Fibroblast of lung (primary cell): ENCODE measurements at places on chromosomes 7 and 10. TPM values are rescaled to one million over a fixed set of nuclear protein-coding genes. Genes with fewer than 3 reads are reported as not detected.

GRCh38 chr10:72370201-72370722 is 15.5 kb upstream of the DNAJB12 start:
- no peaks in the 10 kb centered on the region for H3K27me3 ChIP-seq
- H3K27ac ChIP-seq = no peak overlapping the region
- no peak for DNase-seq
- H3K4me1 ChIP-seq = no peaks in the 10 kb centered on the region
- H3K36me3 ChIP-seq = peaks cover 2% of the 10 kb centered on the region

DNA sequence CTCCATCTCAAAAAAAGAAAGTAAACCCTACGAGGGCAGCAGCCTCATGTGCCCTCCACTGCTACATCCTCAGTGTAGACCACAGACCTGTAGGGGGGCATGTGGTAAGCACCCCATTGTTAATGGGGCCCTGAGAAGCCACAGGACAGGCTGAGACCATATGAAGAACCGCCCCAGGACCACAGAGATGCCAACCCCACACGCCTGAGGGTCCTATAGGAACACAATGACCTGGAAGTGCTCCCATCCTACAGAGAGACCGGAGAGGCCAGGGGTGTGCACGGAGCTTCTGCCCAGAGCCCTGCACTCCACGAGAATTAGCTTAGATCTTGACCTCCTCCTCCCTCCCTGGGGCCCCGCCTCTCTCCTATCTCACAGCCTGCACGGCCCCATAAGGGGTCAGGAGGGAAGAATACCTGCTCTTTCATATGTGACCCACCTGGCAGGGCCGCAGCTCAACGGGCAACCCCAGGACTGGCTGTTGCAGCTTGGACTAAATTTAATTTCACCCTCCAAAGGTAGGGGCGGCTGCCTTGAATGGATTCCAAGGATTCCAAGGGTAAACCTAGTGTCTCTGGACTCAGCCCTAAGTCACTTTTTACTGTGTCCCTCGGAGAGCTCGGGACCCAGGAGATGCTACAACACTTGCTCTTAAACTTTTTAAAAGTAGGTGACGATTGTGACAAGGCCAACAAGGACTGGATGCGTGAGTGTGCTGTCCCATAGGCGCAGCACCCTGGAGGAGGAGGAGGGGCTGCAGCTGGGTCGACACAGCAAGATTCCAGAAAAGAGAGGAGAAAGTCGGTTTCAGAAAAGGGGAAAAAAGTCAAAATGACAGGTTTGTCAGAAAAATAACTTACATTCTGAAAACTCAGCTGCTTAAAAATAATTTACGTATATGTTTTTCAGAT is 24.2 kb downstream of the PRKAG2 start:
- no peak overlapping the region for H3K4me3 ChIP-seq
- H3K27ac ChIP-seq = no peak overlapping the region
- peaks cover 3% of the 10 kb centered on the region for H3K27me3 ChIP-seq
- DNase-seq = no peak
- H3K36me3 ChIP-seq = no peaks in the 10 kb centered on the region

MTPN gene
- 104 and 158 TPM in 2 replicates for total RNA-seq

BICC1 gene
- 62.7 and 64.7 TPM in 2 replicates for total RNA-seq

DNA sequence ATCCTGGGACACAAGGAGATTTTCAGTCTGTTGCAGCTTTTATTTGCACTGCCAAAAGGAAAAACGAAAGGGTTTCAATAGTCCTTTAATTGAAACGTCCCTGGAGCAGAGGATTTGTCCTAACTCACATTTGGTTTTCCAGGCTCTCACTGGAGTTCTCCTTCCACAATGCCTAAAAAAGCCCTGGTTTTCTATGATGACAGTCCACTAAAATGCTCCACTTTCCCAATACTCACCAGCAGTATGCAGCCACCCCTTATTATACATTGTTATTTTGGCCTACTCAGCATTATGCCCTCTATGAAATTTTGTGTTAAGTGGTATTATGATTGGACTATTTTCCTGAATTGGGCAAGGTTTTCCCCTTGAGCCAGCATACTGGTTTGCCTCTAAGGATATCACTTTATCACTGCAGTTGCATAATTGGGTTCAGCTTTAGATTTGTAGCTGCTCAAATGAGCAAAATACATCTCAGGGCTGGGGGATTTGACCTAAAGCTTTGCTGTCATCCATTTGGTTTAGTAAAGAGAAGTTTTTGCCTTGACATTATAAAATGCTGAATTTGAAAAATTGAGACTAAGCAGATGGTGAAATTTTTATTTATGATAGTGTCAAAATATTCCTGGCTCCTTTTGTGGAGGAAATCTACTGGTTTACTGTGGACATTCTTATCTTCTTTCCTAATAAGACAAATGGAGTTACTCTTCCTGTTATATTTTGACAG is 239.2 kb downstream of the RNLS start:
- no peak overlapping the region for H3K27ac ChIP-seq
- peak; percentile 32 for DNase-seq

SPDYE17 gene
- total RNA-seq = not detected in 2 replicates

DNA sequence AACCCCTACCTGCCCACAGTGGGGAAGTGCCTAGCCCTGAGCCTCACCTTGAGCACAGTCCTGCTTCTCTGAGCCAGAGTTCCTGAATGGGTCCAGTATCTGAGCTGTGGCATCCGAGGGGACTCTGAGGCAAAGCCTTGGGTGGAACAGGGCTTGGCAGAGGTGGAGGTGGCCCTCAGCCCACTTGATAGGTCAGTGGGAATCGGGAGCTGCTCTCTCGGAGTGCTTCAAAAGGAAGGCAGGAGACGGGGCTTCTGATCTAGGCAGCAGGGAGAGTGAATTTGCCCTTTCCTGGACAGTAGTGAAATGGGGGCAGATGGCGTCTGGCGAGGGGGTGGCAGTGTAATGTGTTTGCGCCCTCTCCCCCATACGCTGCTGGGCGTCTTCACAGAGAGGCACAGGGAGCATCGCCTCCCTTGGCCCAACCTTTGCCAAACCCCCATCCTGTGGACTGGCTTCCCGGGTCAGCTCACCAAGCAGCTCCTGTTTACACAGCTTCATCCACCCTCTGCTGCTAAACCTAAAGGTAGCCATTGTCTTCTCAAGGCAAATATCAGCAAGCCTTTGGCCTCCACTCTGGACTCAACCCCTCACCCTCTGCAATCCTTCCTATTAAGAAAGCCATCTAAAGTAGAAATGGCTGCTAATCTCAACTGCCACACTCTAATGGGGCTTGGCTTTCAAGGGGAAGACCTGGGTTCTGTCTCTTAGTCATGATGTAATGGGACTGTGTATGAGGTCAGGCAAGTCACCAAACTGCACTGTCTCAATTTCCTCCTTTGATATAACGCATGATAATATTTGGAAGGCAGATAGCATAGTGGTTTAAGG is 21.1 kb upstream of the VDAC2 start:
- no peaks in the 10 kb centered on the region for H3K36me3 ChIP-seq
- no peak overlapping the region for H3K4me3 ChIP-seq
- H3K4me1 ChIP-seq = peaks cover 8% of the 10 kb centered on the region
- no peak for DNase-seq

GRCh38 chr7:121385800-121386179 is 10.3 kb downstream of the FAM3C start:
- no peaks in the 10 kb centered on the region for H3K27me3 ChIP-seq
- no peaks in the 10 kb centered on the region for H3K4me1 ChIP-seq
- H3K36me3 ChIP-seq = no peaks in the 10 kb centered on the region
- H3K27ac ChIP-seq = no peak overlapping the region
- H3K4me3 ChIP-seq = no peak overlapping the region
- no peak for DNase-seq

GRCh38 chr10:98433881-98434732 is 12.6 kb downstream of the HPS1 start:
- H3K36me3 ChIP-seq = peaks cover 31% of the 10 kb centered on the region
- DNase-seq = peak; percentile 81
- peaks cover 5% of the 10 kb centered on the region for H3K4me1 ChIP-seq
- no peak overlapping the region for H3K4me3 ChIP-seq
